ENCODE measurements at places on chromosomes 11 and 22.

GRCh38 chr11:70080763-70081162, 2.6 kb downstream of the ANO1 start:
- DNase-seq: no peak

DNA sequence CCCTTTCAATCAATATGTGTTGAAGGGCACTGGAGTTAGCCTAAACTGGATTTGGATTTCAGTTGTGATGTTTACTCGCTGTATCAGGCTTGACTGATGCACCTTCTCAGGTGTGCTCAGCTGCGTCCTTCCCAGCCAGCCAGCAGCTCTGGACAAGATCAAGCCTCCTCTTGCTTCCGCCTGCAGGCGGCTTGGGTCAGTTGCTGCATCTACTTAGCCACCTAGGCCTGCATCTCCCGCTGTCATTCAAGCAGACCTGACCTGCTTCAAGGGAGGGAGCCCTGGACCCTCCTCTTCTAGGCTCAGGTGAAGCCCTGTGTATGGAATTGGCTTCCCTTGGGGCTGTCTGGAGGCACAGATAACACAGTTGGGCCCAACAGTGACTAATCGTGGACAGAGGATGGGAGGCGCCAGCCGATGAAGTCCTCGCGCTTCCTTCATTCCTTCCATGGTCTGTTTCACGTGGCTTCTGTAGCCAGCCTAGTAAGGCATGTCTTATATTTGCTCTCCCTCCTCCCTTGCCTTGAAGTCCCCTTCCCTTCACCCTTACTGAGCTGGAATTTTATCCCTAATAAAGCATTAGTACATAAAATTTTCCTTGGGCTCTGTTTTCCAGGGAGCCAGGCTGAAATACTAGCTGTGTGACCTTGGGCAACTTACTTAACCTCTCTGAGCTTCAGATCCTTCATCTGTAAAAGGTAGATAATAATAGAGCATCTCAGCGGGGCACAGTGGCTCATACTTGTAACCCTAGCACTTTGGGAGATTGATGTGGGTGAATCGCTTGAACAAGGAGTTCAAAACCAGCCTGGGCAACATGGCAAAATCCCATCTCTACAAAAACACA, 2.1 kb upstream of the LHFPL7 start:
- no peak for DNase-seq

DNA sequence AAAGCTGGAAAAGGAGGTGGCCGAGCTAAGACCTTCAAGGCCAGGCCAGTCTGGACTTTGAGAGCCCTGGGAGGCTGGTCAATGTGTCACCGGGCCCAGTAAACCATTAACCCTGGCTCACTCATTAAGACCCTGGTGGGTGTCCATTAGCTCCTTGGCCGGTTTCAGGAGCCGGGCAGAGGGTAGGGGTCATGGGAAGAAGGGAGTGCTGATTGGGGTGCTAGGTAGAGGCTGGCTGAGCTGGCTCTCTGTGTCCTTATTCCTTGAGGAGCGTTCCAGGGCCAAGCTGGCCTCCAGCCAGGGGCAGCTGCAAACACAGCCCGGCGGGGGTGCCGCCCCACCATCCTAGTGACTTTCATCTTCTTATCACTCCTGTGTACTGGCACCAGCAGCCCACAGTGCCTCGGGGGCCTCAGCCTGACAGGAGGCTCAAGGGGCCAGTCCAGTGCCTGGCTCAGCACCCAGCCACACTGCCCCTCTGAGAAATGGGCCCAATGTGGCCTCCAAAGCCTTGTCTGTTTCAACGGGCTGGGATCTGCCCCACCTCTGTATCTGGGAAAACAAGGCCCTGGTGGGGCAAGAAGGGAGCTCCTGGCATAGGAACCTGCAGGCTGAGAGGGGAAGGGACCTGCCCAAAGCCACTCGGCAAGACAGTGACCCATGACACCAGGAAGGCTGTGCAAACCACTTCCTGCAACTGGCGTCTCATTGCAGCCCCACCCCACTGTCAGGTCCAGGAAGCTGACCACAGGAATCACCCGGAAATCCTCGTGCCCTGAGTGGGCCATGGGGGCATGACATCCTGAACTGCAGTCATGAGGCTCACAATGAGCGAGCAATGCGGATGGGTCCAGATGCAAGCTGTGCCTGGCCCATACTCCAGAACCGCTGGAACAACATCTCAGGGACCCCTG, 15.1 kb upstream of the RGL4 start:
- DNase-seq: no peak

DNA sequence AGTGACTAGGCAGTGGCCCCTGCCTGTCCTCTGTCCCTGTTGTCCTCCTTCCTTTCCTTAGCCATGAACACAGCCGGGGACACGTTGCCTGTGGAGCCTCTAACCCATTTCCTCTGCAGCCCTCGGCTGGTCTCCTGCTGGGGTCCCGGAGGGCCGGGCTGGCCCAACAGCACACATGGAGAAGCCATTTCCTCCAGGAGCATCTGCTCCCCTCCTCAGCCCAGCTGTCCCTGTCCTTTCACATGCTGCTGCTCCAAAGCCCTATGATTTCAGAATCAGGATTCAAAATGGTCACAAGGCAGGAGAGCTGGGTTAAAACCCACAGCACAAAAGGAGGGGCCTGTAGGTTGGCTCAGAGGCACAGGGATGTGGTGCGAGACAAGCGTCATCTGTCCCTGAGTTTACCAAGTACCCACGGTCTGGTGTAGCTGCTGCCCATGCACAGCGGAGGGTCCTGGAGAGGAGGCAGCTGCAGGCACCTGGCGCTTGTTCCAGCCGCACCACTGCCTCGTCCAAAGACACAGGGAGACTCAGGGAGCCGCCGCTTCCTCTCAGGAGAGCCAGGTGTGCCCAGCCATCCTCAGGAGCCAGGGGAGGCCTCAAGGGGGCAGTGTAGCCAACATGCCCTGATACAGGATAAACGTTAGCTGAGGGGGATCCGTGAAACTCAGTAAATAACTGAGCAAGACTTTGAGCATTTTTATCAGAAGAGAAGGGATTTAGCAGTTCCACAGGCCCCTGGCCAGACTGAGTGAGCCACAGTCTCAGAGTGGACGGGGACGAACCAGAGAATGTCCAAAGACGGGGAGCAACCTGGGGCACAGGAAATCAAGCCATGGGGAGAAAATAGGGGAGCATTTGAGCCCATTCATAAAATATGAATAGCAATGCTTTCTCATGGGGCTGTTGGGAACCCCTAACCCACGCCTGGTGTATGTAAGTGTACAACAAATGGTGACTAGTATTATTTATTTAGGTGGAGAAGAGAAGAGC, 3.9 kb upstream of the VSIG10L2 start:
- DNase-seq: peak; percentile 23

- DNase-seq: no peak
Measured at GRCh38 chr11:9887472-9887871, 223.6 kb downstream of the SWAP70 start.

- DNase-seq: no peak
Measured at GRCh38 chr11:69192301-69192721, 36.6 kb downstream of the SMIM38 start.

GRCh38 chr11:81219661-81220060, 1514.0 kb downstream of the FAM181B start:
- no peak for DNase-seq

GRCh38 chr11:14502039-14502438, 2.4 kb upstream of the COPB1 start:
- no peak for DNase-seq

DNA sequence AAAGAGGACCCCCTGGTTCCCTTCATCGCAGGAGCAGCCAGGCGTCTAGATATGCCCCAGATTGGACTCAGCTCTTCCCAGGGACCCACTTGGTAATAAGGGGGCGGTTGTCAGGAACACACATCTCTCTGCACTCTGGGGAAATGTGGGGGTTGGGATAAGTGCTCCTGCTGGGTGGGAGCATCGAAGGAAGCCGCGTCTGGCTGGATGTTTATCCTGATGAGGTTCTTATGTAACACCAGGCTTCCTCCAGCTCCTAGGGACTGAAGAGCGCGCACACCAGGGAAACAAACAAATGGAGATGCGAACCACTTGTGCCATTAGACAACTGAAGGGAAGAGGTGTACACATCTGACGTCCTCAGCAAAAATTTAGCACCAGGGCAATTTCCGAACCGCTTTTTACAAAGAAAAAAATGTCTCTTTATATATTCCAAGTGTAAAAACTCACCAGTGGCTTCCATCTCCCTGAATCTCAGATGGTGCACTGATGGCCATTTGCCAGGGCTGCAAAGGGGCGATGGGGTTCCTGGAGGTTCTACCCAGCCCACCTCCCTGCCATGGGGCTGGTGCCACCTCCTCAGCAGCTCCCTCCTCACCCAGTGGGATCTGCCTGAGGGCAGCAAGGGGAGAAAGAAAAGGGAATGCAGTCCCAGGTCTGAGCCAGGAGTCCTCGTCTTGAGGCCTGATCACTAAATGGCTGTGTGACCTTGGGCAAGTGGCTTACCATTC, 89.4 kb downstream of the PKNOX2 start:
- DNase-seq: no peak

GRCh38 chr11:34104680-34105078, 750 bp upstream of the NAT10 start:
- DNase-seq: no peak

DNA sequence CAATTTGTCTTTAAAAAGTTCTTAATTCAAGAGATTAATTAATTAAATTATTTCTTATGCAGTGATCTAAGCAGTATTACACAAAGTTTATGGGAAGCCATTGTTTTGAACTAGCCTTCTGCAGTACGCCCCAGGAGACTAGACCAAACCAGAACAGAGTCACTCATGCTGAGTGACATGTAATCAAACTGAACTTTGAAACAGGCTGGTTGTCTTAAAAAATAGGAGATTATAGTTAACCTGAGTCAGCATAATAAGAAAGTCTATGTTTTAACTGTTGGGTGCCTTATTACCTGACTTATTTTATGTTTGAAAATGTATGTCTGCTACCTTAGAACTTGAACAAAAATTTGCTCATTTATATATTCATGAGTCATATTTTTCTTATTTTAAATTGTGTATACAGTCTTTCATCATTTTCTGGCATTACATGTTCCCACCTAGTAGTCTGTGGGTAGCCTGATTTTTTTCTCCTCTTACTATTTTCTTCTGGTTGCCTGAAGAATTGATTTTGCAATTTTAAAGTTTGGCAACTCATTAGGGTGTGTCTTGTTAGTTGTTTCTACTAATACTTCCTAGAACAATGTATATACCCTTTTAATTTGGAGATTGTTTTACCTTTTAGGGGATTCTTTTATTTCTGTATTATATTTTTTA, 161.4 kb downstream of the AASDHPPT start:
- DNase-seq: no peak

DNA sequence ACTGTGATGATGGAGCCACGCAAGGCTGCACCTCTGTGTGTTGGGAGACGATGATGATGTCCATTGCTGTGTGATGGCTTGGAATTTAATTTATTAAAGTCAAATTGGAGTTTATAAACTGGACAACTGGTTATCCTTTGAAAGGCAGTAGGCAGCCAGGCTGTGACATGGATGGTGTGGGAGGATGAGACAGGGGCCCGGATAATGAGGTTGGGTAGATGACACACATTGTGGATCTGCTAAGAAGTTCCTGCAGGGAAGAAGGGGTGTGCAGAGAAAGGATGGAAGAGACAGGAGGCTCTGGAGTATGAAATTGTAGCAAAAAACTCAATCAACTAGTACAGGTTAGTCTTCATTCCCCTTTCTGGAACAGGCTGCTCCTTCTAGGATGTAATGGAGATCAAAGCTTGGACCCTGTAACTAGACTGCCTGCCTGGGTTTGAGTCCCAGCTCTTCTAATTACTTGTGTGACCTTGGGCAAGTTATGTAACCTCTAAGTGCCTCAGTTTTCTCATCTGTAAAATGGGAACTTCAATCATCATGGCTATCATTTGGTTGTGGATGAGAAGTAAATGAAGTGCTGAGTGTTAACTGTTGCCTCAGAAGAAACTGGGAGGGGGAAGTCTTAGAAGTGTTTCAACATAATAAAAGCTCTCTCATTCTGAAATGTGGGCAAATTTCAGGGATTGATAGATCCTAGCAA, 4.2 kb upstream of the HINFP start:
- DNase-seq: no peak

GRCh38 chr22:28883917-28884746, 760 bp downstream of the ZNRF3 start:
- DNase-seq: peak; percentile 31

- no peak for DNase-seq
Measured at GRCh38 chr22:22857607-22858558, 29.7 kb upstream of the IGLL5 start.

- peak; percentile 72 for DNase-seq
Measured at GRCh38 chr11:2305140-2305778, 3.4 kb downstream of the TSPAN32 start.

GRCh38 chr11:22807855-22808570, 21.6 kb downstream of the SVIP start:
- no peak for DNase-seq

GRCh38 chr11:119491753-119492510, 69.0 kb upstream of the THY1 start:
- DNase-seq: no peak

- no peak for DNase-seq
Measured at GRCh38 chr11:61020551-61021235, 49.2 kb downstream of the CD6 start.

DNA sequence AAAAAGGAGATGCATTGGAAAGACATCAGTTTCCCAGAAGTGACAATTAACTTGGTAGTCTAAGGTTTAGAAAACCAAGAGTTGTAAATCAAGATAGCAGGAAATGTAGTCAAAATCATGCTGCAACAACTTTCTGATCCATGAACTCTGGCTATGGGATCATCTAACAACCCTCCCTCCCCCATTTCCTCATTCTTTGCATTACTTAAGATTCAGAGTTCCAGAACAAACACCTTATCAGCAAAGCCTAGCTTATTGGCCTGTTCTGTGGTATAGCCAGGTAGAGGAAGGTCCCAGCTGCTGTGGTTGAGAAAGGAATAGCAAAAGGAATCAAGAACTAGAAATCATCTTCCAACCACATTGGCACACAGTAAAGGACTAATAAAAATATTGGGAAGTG, 651.1 kb downstream of the METTL15 start:
- no peak for DNase-seq

GRCh38 chr22:26482161-26482560, 1.4 kb downstream of the HPS4 start:
- DNase-seq: no peak

DNA sequence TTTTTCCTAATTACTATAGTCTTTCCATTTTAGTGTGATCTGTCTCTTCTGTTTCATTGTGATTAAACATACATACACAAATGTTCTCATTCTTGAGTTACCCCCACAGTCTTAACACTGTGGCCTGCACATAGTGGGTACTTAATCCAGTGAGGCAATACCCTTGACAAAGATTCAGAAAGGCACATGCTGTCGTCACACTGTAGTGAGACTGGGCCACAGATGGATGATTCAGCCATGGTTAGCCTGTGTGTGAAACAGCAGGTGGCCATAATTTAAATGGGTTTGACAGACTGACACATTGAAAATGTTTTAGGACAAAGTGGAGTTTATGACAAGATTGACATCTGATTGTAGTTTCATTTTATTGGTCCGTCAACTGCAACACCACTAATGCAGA, 313.1 kb downstream of the C11orf87 start:
- DNase-seq: no peak

DNA sequence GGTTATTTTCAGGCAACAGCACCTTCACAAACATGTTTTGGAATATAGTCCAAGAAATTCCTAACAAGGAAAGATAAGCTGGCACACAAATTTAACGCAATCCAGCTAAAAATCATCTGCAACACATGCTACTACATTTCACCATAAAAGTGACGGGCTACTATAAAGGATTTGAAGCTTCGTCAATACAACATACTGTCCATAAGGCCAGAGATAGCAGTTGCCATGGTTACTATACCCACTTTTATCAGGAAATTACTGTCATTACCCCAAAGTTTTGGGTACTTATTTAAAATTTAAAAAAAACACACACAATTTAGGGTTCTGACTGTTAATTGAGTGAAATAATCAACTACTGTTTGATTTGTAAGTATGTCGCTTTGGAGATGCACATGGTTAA, 6.9 kb downstream of the PHF21A start:
- no peak for DNase-seq

Data from T-helper 1 cell (primary cell).